Memory B cell (primary cell): ENCODE measurements at places on chromosomes 4 and X.

GRCh38 chr4:54783402-54784110 is 125.8 kb downstream of the KIT start:
- DNase-seq = no peak

- DNase-seq = no peak
These were observed 370.0 kb downstream of the GPAT3 start for GRCh38 chr4:83905952-83906351.

GRCh38 chr4:152803541-152803940 is 23.8 kb downstream of the ARFIP1 start:
- DNase-seq = no peak

- DNase-seq = no peak
These were observed 19.4 kb upstream of the SERTM2 start for GRCh38 chrX:111492085-111492484.

DNA sequence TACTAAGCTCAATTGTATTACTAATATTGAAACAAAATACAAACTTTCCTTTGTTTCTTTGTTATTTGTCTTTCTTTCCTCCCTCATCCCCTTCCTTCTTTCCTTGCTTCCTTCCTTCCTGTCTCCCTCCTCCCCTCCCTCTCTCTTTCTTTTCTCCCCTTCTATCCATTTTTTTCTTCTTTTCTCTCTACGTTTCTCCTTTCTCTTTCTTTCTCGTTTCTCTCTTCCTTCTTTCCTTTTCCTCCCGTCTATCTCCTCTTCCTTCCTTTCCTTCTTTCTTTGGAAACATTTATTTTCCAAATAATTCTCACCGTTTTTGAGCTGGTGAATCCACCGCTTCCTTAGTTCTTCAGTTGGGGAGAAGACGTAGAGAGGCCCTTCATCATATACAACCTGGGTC is 16.3 kb downstream of the BTK start:
- DNase-seq = no peak

GRCh38 chrX:7801711-7802110 is 41.3 kb upstream of the VCX start:
- DNase-seq = no peak

DNA sequence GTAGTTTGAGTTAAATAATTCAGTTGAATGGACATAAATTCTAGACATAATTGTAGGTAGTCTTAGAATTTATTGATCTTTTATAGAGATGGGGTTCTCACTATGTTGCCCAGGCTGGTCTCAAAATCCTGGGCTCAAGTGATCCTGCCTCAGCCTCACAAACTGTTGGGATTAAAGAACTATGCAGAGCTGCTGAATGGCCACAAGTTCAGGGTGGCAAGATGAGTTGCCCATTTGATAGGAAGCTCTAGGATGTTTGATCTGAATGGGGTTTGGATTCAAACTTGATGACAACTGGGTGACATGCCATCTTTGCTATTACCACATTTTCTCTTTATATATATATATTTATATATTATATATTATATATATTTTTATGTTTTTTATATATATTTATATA is 3.6 kb downstream of the RPL36A start:
- DNase-seq = no peak

DNA sequence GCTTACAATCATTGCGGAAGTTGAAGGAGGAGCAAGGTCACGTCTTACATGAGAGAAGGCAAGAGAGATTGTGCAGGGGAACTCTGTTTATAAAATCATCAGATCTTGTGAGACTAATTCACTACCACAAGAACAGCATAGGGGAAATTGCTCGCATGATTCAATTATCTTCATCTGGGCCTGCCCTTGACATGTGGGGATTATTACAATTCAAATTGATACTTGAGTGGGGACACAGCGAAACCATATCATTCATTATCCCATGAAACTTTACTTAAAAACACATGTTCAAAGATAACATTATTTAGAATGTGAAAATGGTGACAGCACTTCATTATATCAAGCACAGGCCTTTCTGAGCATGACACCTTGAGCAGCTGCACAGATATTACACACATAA is 1087.8 kb downstream of the C4orf33 start:
- DNase-seq = no peak

- peak; percentile 11 for DNase-seq
These were observed 159.6 kb downstream of the TET2 start for GRCh38 chr4:105306158-105306781.
